ENCODE measurements at places on chromosomes 6 and 20.

DNA sequence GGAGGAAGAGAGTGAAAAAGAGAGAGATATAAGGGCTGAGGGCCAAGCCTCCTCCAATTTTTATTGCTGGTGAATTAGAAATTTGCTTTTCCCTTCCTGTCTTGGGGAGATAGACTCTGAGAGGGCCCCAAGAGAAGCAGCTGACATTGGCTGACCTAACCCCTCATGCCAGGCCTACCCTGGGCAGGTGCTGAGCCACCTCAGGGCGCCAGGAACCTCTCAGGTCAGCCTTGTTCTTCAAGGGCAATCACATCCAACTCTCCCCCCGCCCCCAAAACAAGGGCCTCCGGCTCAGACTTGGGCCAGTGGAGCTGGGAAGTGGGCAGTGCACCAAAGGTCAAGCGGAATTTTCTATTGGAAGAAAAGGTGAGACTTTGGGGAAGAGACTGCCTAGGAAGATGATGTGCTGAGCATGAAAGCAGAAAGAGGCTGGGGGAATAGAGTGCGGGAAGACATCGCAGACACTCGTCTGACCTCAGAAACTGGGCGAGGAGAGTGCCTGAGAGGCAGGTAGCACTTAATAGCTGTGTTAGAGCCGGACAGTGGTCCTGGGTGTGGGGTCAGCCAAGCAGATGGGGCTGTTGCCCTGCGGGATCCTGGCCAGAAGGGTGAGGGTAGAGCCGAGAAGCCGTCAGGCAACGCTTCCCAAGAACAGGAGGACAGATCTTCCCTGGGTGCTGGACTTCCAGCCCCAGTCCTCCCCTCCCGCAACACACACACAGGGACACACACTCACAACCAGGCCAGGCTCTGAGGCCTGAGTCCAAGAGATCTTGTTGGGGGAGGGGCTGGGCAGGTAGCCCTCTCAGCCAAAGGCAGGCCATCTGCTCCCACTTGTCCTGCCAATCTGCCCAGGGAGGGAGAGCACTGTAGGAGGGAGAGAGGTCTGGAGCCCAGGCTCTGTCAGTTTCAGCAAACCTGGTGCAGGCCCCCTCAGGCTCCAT lies 3.7 kb upstream of the FASTKD5 start:
- DNase-seq: no peak

GRCh38 chr6:42361036-42361435 lies 90.7 kb downstream of the TRERF1 start:
- DNase-seq: no peak

DNA sequence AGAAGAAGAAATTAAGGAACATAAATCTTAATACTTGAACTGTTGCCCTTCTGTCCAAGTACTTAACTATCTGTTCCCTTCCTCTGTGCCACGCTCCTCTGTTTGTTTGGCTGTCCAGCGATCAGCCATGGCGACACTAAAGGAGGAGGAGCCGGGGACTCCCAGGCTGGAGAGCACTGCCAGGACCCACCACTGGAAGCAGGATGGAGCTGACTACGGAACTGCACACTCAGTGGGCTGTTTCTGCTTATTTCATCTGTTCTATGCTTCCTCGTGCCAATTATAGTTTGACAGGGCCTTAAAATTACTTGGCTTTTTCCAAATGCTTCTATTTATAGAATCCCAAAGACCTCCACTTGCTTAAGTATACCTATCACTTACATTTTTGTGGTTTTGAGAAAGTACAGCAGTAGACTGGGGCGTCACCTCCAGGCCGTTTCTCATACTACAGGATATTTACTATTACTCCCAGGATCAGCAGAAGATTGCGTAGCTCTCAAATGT lies 17.1 kb downstream of the IRF4 start:
- no peak for DNase-seq

GRCh38 chr6:21228876-21229460 lies 364.6 kb upstream of the SOX4 start:
- no peak for DNase-seq

DNA sequence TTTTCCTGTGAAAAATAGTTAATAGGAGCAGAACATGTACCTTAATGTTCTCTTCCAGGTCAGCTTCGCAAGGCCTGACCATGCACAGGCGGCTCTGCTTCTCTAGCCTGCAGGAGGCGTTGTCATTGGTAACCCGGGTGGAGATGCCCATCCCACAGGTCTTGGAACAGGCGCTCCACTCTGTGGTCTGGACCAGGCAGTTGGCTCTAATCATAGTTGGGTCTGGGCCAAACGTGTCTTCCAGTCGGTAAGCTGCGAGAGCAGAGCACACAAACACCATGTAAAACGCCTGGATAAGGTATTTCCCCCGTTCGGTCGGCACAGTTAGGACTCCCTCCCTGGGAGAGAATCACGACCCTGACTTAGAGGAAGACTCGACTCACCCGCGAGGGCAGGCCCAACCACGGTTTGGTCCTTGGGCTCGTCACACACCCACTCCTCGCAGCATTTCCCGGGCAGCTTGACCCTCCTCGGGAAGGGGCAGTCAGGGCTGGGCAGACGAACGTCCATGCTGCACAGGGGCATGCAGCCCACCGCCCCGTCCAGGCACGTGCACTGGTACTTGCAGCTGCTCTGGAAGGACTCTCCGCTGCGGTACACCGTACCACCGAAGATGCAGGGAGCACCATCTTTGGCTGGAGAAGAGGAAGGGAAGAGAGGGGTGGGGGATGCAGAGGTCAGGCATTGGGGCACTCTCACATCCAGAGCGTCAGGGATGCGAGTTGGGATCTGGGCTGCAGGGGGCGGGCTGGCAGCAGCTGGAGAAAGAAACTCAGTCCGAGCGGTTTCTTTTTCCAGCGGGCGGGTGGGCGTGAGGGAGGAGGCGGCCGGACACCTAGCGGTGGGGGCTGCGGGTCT lies 1.0 kb downstream of the CCN2 start:
- no peak for DNase-seq

GRCh38 chr6:44439270-44440045 lies 52.0 kb downstream of the CDC5L start:
- no peak for DNase-seq

GRCh38 chr20:19958219-19958618 lies 58.9 kb upstream of the NAA20 start:
- DNase-seq: no peak

DNA sequence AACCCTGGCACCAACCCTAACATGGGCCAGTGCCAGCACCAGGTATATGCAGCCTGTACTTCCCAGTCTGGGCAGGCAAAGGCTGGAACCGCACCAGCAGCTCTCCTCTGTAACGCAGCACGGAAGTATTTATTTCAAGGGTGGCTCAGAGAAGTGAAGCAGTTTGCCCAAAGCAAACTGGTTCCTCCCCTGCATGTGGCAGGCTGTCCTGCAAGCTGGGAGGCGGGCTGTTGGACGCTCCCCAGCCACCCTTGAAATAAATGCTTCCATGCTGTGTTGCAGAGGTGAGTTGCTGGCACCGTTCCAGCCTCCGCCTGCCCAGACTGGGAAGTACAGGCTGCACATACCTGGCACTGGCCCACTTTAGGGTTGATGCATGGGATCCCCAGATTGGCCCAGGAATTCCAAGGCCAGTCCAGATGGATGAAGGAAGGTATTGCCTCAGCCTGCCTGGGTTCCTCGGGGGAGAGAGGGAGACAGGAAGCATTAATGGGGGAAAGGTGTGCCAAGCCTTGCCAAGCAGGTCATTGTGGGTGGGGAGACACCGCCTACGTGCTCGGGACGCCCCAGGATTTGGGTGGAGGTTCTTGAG lies 49.8 kb downstream of the PPARD start:
- DNase-seq: no peak

DNA sequence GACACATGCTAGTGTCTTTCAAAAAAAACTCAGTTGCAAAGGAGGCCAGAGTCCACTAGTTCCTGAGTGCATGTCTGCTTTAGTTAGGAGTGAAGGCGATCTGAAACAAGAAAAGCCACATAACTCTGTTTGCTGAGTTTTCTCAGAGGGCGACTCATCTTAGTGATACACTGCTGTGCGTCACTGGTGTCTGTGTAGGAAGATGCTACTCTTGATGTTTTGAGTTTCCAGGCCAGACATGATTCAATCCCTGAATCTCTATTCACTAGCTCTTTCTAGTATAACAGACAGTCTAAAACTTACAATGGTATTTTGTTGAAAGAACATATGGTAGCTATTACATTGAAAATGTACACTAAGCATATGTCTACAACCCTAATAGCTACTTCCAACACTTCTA lies 60.9 kb downstream of the GFRAL start:
- DNase-seq: no peak

GRCh38 chr6:159788276-159788675 lies 1.1 kb downstream of the TCP1 start:
- peak; percentile 24 for DNase-seq

- no peak for DNase-seq
These were observed 28.4 kb upstream of the SLC35A1 start for GRCh38 chr6:87444362-87444761.

Measured in activated naive CD4-positive, alpha-beta T cell treated with Interleukin-2 at 50 U/mL for 16 hours (primary cell).